ENCODE measurements at places on chromosomes 11 and 22. TPM values are rescaled to one million over a fixed set of nuclear protein-coding genes. Genes with fewer than 3 reads are reported as not detected.

MED17 gene
- total RNA-seq, result 53.2 TPM

ANKRD42 gene
- total RNA-seq, result 6.3 TPM

SOX6 gene
- under 0.01 TPM for total RNA-seq

SERHL2 gene
- total RNA-seq, result 1.3 TPM

CARD18 gene
- total RNA-seq, result not detected

GP1BB gene
- 1.3 TPM for total RNA-seq

EMID1 gene
- total RNA-seq, result not detected

OR4D5 gene
- total RNA-seq, result not detected

MMP1 gene
- total RNA-seq, result 2,491 TPM

NLRP10 gene
- not detected for total RNA-seq

E2F8 gene
- 12.8 TPM for total RNA-seq

ADAMTS15 gene
- 0.13 TPM for total RNA-seq

SLC5A12 gene
- total RNA-seq, result not detected

SCN2B gene
- not detected for total RNA-seq

IFITM10 gene
- not detected for total RNA-seq

CRYBB1 gene
- not detected for total RNA-seq

SERPING1 gene
- not detected for total RNA-seq

IL17REL gene
- 0.22 TPM for total RNA-seq

RAB3IL1 gene
- total RNA-seq, result 1.0 TPM

Measured in thoracic aorta endothelial cell (primary cell).